ENCODE measurements at places on chromosomes 3 and 15.

DNA sequence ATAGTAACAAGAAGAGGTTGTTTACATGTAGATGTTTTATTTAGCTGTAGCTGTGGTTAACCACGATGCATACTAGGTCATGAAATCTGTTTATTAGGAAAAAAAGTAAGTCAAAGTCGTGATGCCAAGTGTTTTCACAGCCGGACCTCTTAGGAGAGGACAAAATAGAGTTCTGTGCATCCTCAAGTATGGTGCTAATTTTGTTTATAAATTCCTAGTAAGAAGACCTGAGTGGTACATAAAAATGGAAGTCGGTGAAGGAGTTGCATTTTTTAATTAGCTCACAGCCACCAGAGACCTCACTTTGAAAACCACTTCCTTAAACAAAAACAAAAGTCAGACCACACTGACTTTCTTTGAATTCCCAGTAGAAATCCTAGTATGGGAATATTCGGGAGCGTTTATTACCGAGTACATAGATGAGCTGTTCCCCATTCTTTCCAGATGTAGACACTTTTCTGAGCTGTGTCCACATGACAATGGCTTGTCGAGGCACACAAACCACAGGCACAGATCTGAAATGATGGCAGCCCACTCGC, 143.6 kb upstream of the UBE2E1 start:
- DNase-seq = no peak

DNA sequence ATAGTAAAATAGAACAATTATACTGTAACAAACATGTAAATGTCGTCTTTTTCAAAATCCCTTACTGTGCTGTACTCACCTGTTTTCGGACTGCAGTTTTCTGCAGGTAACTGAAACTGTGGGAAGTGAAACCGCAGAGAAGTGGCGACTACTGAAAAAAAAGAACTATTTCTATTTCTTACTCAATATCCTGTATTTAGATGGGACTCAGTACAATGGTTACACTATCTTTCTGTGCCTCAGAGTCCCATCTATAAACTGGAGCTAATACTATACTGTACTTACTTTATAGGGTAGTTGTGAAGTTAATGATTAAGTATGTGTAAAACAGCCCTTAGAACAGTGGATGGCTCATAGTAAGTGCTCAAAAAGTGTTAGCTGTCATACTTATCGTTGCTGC, 14.3 kb upstream of the P2RY12 start:
- no peak for DNase-seq

- no peak for DNase-seq
Measured at GRCh38 chr3:187985647-187986046, 168.3 kb upstream of the LPP start.

- no peak for DNase-seq
Measured at GRCh38 chr3:52039846-52040245, 16.5 kb downstream of the DUSP7 start.

- DNase-seq = no peak
Measured at GRCh38 chr3:32288819-32289218, 50.3 kb downstream of the CMTM8 start.

DNA sequence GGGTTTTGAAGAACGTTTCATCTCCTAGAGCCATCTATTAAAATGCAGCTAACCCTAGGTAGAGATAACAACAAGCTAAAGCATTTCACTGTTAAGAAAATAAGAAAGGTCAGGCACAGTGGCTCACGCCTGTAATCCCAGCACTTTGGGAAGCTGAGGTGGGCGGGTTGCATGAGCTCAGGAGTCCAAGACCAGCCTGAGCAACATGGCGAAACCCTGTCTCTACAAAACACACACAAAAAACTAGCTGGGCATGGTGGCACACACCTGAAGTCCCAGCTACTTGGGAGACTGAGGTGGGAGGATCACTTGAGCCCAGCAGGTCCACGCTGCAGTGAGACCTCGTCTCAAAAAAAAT, 5.4 kb upstream of the TBC1D5 start:
- DNase-seq = no peak

GRCh38 chr15:34927726-34928125, 41.8 kb downstream of the AQR start:
- DNase-seq = no peak

- DNase-seq = no peak
Measured at GRCh38 chr3:42685891-42686820, 819 bp downstream of the KLHL40 start.

DNA sequence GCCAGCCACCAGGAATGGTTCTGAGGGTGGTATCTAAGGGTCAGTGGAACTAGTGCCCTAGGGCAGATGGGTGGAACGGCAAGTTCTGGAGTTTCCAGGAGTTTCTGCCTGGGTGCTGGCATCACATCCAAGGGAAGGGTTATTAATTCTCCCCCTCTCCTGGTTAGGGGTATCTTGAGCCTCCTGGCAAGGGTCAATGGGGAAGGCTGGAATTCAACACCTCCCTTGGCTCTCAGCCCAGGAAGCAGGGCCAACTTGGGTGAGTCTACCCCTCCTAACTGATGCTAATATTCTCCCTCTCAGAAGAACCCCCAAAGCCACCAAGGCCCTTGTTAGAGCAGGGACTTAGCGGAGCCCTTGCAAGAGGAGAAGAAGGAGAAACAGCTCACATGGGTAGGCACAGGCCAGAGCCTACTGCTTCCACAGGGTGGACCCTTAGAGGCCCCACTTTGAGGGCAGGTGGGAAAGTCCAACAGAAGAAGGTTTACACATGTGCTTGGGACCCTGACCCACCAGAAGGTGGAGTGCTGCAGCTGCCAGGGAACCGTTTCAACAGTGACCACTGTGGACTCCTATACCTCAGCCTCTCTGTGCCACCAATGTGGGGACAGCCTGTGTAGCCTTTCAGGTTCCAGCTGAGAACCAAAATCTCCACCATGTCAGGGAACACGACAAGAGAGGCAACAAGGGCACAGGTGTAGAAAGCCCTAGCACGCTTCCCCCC, 3.3 kb downstream of the TMEM115 start:
- DNase-seq = no peak

- DNase-seq = no peak
Measured at GRCh38 chr15:78977591-78978347, 32.9 kb upstream of the CTSH start.

GRCh38 chr3:192747746-192748145, 20.4 kb upstream of the FGF12 start:
- no peak for DNase-seq

DNA sequence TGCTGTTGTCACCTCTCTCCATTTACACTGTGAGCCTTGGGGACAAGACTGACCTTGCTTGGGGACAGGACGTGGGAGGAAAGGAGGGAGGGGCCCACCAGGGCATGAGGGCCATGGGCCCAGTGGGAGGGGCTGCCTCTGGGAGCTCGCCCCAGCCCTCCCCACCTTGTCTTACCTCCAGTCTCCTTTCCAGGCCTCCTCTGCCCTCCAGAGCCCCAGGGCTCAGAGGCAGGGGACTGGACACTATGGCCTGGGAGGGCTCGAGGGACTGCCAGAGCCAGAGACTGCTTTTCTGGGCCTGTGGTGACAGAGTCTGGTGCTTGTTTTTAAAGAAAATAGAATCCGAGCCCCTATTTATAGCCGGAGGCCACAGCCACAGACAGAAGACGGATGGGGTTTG, 10.2 kb downstream of the CSPG4 start:
- no peak for DNase-seq

- no peak for DNase-seq
Measured at GRCh38 chr3:27431116-27431515, 53.1 kb downstream of the SLC4A7 start.

DNA sequence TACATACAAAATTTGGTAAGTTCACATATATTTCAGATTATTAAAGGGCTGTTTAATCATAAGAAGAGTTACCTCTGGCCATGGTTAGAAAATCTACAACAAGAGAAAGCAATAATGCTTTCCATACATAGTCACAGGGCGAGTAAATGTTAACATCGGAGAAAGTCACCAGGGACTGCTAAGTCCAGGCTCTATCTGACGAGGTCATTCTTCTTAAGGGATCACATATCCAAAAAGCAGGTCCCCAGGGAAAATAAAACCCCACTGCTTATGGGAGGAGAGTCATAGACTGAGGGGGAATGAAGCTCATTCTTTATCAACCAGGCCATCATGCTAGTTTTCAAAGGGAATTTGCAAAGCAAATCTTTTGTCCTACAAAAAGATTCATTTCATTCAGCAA, 3.1 kb downstream of the PCYT1A start:
- no peak for DNase-seq

- DNase-seq = no peak
Measured at GRCh38 chr3:56357266-56357665, 111.0 kb downstream of the ERC2 start.

GRCh38 chr3:88010810-88011209, 48.0 kb downstream of the CGGBP1 start:
- no peak for DNase-seq

- DNase-seq = no peak
Measured at GRCh38 chr3:186882150-186882524, 39.6 kb downstream of the ADIPOQ start.

GRCh38 chr3:153127788-153128187, 34.2 kb upstream of the RAP2B start:
- no peak for DNase-seq

DNA sequence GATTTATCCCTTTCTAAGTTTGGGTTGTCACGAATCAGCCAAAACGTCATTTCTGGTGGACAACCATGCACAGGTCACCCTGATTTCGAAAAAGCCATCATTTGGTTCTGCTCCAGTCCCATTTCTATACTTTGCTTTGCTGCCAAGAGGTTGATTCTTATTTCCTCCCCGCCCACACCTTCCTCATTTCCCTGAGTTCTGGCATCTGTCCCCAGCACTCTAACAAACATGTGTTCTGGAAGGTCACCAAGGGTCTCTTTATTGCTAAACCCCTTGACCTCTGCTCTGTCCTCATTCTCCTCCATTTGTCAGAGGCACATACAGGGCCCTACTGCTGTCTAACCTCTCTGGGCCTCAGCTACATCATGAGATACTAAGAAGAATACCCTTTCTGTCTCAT, 36.4 kb upstream of the PTPRG start:
- no peak for DNase-seq

GRCh38 chr15:70586241-70586640, 177.1 kb downstream of the UACA start:
- DNase-seq = no peak

DNA sequence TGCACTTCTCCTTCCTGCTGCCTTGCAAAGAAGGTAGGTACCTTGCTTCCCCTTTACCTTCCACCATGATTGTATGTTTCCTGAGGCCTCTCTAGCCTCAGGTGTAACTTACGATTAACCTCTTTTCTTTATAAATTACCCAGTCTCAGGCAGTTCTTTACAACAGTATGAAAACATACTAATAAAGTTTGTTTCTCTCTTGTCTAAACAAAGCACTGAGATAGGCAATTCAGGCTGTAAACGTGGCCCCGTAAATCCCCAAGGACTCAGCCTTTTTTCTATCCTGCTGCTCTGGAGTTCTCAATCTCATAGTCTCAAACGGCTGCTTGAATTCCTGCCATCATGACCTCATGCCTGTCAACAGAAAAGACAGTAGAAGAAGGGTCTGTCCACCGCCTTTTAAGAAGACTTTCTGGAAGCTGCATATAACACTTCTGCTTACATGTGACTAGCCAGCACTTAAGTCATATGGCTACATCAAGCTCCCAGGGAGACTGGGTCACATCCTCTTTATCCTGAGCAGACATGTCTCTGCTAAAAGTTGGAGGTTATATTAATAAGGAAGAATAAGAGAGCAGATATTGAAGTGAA, 257.8 kb downstream of the EBLN2 start:
- DNase-seq = no peak

- no peak for DNase-seq
Measured at GRCh38 chr3:116444819-116445310, 422 bp downstream of the LSAMP start.

DNA sequence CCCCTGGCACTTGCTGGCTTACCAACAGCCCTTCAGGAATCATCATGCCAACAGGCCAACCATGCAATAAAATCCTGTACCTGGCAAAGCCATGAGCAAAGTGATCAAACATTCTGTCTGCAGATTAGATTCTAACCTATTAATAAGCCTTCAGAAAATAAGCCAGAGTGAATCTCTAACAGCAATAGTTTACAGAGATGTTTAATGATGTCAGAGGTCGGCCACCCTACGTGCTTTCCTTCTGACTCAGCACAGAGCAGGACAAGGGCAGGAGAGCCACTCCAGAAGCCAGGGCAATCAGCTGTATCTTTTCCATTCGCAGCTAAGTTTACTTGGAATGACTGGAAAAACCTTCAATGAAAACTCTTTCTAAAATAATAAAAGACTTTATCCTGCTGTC, 13.1 kb downstream of the COL8A1 start:
- DNase-seq = no peak

DNA sequence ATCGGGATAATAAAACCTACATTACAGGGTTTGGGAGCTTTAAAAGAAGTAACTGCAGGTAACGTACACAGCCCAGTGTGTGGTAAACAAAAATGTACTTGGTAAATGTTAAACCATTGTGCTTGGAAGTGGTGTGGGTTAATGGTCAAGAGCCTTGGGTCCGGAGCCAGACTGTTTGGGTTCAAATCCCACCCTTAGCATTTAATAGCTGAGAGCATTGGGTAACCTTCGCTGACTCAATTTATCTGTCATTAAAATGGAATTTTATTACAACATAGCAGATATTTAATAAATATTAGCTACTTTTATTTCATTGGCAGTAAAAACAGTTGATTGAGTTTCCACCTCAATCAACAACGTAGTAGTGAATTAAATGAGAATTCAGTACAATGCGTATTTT, 1.5 kb downstream of the FSTL1 start:
- no peak for DNase-seq

- DNase-seq = peak; percentile 19
Measured at GRCh38 chr15:41494190-41494921, 682 bp downstream of the ITPKA start.

GRCh38 chr15:29268706-29269484, 727 bp downstream of the NSMCE3 start:
- no peak for DNase-seq

DNA sequence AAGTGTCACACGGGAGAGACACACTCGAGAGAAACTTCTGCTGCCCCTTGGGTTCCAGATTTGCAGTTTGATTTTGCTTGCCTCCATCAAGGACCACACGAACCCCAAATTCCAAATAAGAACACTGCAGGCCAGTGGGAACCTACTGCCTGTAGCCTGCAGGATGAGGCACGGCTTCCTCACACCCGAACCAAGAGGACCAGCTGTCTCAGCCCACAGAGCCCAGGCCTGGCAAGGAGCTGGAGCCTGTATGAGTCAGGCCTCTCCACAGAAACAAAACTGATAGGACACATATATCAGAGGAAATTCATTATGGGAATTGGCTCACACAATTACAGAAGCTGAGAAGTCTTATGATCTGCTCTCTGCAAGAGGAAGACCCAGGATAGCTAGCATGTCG, 188.1 kb upstream of the NSMCE3 start:
- DNase-seq = no peak

GRCh38 chr3:101913168-101913567, 63.9 kb downstream of the NFKBIZ start:
- DNase-seq = no peak

DNA sequence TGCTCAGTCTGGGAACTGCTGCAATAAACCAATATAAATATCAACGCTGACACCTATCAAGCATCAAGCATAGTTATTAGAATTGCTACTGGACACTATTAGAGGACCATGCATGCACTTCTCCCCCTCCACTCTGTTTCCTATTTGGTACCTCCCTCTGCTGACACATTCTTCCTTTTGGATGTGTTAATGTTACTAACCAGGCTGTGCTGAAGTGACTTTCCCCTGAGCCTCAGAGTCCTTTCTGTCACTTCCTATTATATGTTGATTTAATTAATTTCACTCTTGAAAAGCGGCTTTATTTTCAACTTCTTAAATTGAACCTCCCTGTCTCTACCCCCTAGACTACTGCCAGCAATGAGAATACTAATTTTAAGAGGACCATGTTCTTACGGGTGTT, 379.1 kb downstream of the MCTP2 start:
- no peak for DNase-seq
